Hematopoietic multipotent progenitor cell (in vitro differentiated cells): ENCODE measurements at places on chromosomes 1 and 21.

DNA sequence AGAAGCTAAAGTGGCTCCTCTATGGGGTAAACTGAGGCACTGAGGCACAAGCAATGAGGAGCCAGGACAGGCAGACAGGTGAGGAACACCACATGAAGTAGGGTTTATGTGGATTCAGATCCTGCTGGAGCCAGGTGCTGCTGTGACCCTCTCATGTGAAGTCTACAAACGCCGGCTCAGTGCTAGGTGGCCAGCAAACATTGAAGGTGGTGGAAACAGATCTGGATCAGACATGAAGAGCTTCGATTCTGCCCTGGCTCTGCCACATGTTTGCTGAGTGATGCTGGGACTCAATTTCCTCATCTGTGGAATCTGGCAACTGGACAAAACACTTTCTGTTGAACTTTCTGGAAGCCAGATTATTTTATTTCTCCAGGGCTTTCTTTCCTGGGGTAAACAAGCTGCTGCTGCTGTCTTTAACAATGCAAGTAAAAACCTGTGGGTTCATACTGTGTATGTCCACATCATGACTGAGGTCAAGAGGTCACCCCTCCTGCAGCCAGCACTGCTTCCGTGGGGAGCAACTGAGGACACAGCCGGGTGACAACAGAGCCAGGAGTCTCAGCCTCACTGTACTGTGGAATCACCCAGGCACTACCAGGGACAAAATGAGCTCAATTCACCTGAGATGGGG, 33.3 kb downstream of the HMGB4 start:
- DNase-seq: no peak

GRCh38 chr1:244858357-244858756, 6.0 kb downstream of the HNRNPU start:
- DNase-seq: no peak

DNA sequence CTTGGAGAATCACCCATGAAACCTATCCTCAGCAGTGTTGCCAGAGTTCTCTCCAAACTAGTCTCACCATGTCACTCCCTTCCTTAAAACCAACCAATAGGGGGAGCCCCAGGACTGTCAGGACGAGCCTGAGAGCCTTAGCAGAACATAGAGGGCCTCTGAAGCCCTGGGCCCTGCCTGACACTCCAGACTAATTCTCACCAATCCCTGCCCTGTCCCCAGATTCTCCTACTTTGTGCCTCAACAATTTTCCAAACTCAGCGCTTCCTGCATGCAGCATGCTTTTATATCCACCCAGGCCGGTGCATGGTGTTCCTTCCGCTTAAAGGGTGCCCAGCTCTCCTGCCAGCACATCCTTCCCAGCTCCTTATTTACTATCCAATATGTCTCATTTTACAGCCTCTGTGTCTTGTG, 42.7 kb downstream of the HSD3B1 start:
- DNase-seq: peak; percentile 86

DNA sequence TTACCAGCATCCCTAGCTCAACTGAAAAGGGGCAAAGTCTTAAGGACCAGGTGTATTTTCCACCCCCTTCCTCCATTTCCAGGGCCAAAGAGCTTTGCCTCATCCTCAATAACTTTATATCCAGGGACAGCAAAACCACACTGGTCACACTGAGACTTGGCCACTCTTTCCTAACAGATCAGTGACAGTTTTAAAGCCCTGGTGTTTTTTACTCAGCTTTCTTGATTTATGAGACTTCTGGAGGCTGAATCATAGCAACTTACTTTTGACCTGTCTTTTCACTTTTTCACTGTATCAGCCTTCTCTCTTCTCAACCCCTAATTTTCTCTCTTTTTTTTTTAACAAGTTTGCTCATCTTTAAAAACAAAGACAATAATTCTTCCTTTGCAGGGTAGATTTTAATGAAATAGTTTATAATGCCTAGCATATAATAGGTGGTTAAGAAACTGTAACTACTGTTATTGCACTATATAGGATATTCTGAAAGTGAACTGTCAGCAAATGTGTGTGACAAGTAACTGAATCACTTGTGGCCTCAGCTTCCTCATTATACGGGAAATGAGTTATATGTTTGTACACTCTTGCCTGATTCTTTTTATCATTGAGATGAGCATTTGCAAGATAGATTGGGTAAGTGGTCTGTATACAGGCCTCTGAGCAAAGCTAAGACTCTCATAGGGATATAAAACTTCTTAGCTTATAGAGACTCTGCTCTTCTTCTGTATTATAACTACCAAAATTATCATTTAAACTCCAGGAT, 19.7 kb upstream of the DYNLT5 start:
- peak; percentile 65 for DNase-seq

DNA sequence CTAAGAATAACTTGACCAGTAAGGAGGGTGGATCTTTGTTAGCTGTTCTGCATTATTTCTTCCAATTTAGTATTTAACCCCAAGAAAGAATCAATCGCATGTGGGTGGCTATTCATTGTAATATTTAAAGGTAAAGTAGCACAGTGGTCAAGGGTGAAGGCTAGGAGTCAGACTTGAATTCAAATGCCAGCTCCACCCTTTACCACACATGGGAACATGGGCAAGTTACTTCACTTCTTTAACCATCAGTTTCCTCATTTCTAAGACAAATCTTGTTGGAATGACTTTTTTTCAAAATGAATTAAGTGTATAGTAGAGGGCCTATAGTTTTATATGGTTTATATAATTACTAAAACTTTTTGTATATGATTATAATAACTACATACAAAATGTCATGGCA, 71.3 kb upstream of the S1PR1 start:
- no peak for DNase-seq

GRCh38 chr21:36055551-36055950, 4.8 kb downstream of the SETD4 start:
- DNase-seq: no peak

- no peak for DNase-seq
Measured at GRCh38 chr1:72634946-72635345, 352.6 kb upstream of the NEGR1 start.

DNA sequence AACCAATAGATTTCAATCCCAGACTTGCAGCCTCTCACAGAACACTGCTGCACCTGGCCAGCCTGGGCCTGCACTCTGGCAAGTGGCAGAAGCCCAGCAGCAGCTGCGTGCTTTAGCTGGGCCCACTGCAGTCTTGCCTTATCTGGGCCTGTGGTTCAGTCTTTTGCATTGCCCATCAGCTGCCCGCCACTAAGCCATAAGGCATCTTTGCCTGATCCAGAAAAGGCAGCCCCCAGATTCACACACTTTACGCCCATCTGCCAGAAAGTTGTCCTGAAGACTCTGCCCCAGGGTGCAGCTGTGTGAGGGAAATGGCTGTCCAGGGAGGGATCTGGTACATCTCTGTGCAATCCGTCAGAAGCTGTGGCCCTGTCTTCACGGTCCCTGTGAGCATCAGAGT, 217.0 kb downstream of the DNAH14 start:
- DNase-seq: no peak

- no peak for DNase-seq
Measured at GRCh38 chr1:81496349-81496748, 304.4 kb upstream of the ADGRL2 start.

GRCh38 chr1:8392522-8392921, 74.6 kb downstream of the SLC45A1 start:
- DNase-seq: no peak

DNA sequence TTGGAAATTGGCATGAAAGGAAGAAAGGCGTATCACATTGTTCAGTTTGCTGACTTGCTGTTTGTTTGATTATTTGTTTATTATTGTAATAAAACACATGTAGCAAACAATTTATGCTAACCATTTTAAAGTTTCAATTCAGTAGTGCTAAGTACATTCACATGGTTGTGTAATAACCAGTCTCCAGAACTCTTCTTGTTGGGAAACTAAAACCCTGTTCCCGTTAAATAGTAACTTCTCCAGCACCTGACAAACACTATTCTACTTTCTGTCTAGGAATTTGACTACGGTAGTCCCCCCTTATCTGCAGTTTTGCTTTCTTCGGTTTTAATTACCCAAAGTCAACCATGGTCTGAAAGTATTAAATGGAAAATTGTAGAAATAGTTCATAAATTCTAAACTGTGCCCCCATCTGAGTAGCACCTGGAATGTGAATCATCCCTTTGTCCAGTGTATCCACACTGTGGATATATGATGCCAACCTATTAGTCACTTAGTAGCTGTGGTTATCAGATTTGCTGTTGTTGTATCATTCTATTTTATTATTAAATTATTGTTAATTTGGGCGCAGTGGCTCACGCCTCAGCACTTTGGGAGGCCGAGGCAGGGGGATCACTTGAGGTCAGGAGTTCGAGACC, 5.5 kb downstream of the MORC3 start:
- no peak for DNase-seq

DNA sequence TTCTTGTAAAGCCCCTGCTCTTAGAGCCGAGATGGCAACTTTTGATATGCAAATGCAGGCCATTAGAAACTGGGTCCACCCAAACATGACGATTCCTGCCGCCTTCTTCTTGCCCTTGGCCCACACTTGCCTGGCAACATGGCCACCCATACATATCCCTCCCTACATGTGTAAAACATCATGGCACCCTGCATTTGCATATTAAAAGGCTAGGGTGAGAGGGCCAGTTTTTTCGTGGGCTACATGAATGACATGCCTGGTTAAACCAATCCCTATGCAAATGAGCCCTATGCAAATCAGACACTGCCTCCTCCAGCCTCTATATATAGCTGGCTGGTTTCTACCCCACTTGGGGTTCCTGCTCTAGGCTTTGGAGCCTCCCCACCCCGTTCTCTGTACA, 18.8 kb downstream of the PLA2G2A start:
- no peak for DNase-seq

DNA sequence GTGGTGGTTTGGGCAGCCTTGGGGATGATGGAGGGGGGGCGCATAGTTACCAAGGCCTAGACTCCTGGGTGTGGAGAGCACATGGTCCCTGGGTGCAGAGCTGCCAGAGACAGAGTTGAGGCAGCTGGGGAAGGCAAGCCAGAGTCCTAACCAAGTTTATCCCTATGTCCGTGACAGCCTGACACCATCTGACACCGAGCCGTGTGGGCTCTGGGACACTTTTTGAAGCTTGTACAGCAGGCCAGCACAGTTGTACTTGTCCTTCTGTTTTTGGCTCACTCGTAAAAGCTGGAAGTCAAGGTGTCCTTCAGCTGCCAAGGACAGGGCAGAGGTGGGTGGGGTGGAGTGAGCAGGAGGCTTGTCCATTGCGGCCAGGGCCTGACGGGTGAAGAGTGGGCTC, 28.5 kb downstream of the SLC26A9 start:
- DNase-seq: no peak

GRCh38 chr1:245056913-245057312, 97.9 kb upstream of the KIF26B start:
- no peak for DNase-seq

GRCh38 chr1:8120693-8121260, 94.7 kb upstream of the ERRFI1 start:
- no peak for DNase-seq
